Activated CD4-positive, CD25-positive, alpha-beta regulatory T cell treated with anti-CD3 and anti-CD28 coated beads, Interleukin-2, amount 50 U/mL, for 16 hours (primary cell): ENCODE measurements at places on chromosomes 13 and 19.
A peak's percentile ranks its signal among the peaks of the same experiment; 100 is the strongest.

DNA sequence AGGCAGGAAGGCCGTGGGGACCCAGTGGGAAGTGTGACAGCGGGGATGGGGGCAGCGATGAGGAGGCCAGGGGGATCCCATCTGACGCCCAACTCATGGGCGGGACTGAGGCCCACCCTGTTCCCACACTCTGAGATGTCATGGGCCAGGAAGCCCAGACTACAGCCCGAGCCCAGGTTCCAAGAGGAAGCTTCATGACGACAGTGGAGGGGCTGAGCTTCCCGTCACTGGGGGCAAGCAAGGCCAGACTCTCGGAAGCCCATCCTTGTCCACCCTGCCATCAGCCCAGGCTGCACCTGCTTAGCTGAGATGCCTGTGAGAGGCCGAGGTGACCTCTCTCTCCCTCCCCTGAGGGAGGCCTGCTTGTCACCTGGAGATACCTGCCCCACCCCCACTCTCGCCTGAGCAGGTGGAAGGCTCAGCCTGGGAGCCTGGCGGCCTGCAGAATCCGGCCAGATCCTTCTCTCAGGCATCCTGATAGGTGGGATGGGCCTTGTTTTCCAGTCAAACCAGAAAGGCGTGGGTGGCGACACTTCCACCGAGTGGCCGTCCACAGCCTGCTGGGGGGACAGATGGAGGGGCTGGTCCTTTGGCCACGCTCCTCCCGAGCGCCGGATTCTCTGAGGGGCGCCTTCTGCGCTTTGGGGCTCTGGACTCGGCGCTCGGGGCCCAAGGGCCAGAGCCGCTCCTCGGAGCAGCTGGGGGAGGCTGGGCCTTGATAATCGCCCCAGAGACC lies 4.8 kb downstream of the ZBTB7A start:
- DNase-seq = no peak

- DNase-seq = no peak
Observed at GRCh38 chr13:110392510-110393240, 85.6 kb downstream of the COL4A2 start.

DNA sequence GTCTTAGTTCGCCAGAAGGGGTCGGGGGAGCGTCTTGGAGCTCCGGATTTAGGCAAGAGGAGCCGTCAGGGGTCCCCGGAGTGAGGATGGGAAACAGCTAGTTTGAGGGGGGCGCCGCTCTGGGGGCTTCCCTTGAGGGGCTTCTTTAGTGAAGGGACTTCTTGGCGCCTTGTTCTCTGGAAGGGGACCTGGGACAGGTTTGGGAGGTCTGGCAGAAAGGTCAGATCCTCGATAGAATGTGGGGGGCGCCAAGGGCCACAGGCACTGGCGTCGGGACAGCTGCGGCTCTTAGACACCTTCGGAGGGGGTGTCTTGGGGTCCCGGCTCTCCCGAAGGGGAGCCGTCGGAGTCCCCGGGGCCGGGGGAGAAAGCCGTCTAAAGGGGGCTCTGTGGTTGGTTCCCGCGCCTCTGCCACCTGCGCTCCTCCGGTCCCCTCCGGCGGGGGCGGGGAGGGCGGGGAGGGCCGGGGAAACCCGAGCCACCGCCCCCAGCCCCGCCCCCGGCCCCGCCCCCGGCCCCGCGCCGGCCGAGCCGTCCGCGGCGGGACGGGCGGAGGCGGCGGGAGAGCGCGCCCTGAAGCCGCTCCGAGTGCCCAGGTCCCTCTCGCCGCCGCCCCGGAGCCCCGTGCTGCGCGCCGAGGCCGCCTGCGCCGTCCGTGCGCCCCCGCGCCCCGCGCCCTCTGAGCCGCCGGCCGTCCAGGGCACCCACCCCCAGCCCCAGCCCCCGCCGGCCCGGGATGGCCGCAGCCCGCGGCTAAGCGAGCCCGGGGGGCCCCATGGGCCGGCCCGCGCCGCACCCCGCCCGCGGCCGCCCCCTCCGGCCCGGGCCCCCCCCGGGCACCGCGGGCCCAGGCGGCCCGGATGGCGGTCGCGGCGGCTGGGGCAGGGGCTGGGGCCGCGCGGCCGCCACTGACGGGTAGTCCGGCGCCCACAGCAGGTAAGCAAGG lies at the start of gene NRTN:
NRTN (plus strand) TSS at position 552 of the 946 bp plus-strand sequence. CDS start 19,099 bp downstream, outside the sequence.
- DNase-seq = no peak

DNA sequence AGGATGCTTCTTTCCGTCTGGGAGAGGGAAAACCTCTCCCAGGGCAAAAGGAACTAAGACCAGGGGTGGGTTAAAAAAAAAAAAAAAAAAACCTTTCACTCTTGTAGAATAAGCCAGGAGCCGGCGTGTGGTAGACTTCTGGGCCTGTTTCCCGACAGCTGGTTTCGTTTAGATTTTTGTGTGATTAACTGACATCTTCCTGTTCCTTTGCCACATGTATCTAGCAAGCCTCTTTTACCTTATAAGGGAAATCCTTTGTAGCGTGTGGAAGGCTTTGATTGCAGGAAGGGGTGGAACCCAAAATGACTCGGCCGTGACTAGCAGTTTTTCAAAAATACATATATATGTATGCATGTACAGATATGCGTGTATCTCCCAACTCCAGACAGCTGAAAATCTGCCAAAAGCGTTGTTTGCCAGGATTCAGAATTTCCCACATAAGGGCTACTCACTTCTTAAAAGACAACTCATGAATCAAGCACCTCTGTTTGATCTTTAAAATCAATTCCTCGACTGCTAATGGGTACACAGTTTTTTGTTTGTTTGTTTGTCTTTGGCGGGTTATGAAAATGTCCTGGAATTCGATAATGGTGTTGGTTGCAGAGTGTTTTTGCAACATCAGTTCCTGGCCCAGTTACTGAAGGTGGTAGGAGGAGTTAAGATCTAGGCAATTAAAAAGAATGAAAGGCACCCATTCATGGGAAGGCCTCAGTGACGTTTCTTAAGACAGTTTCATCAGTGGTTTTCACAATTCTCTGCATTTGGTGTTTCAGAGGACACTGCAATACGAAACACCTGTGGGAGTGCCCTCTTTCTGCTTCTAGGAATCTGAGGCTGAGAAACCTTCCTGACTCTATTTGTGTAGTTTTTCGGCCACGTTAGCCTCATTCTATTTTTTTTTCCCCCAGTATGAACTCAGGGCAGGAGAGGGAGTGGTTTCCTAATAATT lies 2.7 kb downstream of the TPM4 start:
- peak; percentile 54 for DNase-seq

DNA sequence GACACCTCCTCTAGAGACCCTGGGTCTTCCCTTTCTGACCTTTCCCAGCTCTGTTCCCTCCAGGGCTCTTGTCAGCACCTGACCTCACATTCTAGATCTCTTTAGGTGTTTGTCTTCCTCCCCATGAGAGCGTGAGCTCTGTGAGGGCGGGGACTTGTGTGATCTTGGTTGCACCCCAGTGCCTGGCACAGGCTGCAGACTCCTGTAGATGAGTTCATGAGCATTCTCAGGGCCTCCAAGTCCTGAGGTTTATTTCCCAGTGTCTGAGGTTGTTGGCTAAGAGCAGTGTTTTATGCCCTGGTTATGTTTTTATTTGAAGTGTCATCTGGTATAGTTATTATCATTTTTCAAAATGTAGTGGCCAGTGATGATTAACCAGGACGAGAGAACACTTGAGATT lies 596 bp downstream of the CEACAM4 start:
- no peak for DNase-seq

- DNase-seq = no peak
Observed at GRCh38 chr13:41606646-41607045, 149.3 kb downstream of the RGCC start.

GRCh38 chr13:91347202-91347995 lies at the start of gene MIR17HG:
TSS of gene MIR17HG (plus strand) at chr13:91347687.
- peak; percentile 71 for DNase-seq

DNA sequence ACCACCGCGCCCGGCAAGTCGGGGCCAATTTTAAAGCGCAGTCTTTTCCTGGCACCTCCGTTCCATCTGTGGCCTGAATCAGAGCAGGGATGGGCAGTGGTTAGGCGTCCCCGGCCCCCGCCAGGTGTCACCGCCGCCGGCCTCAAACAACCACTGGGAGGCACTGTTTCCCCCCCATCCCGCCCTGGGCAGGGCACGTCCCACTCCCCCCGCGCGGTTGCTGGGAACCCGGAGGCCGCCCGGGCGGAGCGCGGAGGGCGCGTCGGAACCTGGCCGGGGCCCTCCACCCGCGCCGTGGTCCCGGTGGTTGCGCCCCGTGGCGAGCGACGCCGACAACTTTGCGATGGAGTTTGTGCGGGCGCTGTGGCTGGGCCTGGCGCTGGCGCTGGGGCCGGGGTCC lies at the start of gene GRIN3B:
GRIN3B (plus strand) TSS at position 325 of the 400 bp plus-strand sequence; CDS start at position 344, 19 bp downstream.
- no peak for DNase-seq

DNA sequence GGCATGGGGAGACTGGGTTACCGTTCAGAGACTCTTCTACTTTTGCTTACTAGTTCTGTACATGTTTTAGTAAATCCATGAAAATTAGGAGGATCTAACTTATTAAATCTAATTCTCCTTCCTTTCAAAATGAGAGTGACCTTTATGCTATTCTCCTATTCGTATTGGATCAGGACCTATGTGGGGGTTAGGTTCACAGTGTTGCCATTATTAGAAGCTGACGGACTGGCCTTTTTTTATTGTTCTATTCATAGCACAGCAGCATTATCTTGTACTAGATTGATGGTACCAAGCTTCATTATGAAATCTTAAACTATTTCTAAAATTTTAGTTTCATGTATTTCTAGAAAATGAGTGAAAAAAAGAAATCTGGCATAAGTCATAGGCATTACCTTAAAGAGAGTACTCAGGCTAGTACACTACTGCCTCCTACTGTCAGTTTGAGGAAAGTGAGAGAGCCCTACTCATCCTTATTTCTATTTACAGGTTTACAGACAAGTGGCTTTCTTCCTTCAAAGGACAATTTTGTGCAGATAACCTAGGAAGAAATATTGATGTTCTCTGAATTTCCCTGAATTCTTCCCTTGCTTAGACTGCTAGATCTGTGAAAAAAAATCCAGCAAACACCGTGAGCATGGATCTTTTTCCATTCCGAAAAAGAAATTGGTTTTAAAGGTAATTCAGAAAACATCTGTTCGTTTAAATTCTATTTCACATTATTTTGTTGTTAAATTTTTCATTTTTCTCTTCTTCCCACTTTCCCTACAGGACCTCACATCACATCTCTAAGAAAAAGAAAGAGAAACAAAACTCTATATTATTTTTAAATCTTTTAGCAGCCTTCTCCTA lies 485.5 kb downstream of the DIAPH3 start:
- no peak for DNase-seq

DNA sequence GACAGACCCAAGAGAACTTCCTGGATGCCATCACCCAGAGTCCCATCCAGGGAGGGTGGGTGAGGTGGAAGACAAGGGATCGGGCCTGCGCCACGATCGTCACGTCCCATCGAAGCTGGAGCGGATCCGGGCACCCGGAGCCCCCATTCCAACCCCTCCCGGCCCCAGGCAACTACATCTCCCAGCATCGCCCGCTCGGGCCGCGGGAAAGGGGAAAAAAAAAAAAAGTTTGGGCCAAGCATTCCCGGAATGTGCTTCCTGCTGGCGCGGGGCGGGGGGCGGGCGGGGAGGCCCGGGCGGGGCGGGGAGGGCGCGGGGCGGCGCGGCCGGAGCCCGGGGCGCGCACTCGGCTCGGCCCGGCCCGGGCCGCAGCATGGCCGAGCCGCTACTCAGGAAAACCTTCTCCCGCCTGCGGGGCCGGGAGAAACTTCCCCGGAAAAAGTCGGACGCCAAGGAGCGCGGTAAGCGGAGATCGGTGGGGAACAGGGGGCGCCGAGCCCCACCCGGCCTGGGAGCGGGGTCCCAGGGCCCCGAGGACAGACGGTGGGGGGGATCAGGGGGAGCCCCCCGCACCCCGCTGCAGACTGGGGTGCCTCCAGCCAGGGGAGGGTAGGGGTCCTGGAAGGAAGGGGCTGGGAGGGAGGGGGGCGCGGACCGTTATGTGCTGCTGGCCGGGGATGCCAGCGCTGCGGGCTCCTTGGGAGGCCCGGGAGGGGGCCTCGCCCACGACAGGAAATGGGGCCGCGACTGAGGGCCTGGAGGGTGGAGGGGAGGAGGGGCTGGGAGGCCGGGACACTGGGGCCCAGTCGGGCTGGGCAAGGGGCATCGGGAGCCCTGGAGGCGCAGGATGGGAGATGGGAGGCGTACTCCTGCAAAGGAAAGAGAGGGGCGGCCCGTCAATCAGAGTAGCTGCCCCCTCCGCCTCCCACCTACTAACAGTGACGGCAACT lies at the start of gene SYDE1:
SYDE1 (plus strand) TSS at position 341 of the 950 bp plus-strand sequence; CDS start at position 374, 33 bp downstream.
- no peak for DNase-seq

DNA sequence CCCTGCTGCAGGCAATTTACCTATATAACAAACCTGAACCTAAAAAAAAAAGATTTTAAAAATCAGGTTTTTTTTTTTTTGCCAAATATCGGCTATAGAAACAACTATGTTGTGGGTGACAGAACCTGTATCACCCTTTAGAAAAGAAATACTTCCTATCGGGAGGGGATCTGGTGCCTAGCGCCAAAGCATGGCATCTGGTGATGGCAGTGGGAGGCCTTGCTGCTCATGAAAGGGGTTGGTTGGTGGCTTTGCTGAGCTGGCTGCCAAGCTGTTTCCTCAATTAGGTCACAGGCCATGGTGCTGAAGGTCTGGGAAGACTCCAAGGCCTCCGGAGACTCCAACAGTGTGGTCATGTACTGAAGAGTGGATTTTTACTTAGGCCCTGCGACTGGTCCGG lies 328.5 kb downstream of the KLF5 start:
- DNase-seq = no peak

- DNase-seq = no peak
Observed at GRCh38 chr19:58356766-58357480, 3.6 kb upstream of the A1BG start.

DNA sequence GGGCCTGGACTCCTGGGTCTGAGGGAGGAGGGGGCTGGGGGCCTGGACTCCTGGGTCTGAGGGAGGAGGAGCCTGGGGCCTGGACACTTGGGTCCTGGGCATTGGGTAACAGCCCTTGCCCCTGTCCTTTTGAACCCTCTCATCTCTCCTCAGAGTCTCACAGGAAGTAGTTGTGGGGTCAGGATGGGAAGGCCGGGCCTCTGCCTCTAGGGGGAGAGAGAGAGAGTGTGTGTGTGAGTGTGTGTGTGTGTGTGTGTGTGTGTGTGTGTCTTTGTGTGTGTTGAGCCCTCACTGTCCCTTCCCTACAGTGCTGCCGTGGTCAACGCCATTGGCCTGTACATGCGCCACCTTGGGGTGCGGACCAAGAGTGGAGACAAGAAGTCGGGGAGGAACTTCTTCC lies 10.9 kb downstream of the ARHGEF1 start:
- DNase-seq = no peak

GRCh38 chr19:33285441-33285927 lies 16.9 kb downstream of the CEBPA start:
- no peak for DNase-seq

DNA sequence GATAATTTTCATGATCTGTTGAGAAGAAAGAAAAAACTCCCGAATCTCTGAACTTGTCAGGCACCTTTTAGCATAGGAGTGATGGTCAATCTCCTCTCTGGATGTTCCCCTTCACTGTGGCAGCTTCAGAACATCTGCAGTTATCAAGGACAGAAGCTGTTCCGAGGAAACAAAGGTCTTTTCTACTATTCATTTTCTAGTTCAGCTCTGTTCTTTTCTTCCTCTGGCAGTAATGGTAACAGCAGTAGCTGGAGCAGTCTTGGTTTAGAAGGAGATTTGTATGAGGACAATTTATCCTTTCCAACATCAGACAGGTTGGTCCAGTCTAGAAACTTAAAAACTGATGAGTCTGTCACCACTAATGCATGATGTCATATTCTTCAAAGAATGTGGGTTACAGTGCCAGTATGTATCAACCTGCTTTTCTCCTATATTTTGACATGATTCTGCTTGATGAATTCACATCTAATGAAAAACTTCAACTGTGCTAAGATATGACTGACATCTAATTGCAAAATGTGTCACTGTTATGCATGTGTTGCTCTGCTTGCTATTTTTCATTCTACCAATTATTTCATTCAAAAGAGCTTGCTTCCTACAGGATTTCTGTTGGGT lies 41.0 kb downstream of the AKAP11 start:
- no peak for DNase-seq

- DNase-seq = no peak
Observed at GRCh38 chr19:40800997-40801377, 2.0 kb downstream of the EGLN2 start.
